ENCODE measurements at places on chromosomes 1 and 21. TPM values are rescaled to one million over a fixed set of nuclear protein-coding genes. Genes with fewer than 3 reads are reported as not detected.

- DNase-seq, result no peak
Observed at GRCh38 chr1:240800291-240800690, 188.3 kb upstream of the GREM2 start.

GRCh38 chr1:156838972-156839371 lies 19.9 kb downstream of the INSRR start:
- DNase-seq, result peak; percentile 57

GRCh38 chr21:33020558-33021100 lies 5.1 kb upstream of the OLIG2 start:
- no peak for DNase-seq

- no peak for DNase-seq
Observed at GRCh38 chr1:245292553-245292952, 137.8 kb downstream of the KIF26B start.

DNA sequence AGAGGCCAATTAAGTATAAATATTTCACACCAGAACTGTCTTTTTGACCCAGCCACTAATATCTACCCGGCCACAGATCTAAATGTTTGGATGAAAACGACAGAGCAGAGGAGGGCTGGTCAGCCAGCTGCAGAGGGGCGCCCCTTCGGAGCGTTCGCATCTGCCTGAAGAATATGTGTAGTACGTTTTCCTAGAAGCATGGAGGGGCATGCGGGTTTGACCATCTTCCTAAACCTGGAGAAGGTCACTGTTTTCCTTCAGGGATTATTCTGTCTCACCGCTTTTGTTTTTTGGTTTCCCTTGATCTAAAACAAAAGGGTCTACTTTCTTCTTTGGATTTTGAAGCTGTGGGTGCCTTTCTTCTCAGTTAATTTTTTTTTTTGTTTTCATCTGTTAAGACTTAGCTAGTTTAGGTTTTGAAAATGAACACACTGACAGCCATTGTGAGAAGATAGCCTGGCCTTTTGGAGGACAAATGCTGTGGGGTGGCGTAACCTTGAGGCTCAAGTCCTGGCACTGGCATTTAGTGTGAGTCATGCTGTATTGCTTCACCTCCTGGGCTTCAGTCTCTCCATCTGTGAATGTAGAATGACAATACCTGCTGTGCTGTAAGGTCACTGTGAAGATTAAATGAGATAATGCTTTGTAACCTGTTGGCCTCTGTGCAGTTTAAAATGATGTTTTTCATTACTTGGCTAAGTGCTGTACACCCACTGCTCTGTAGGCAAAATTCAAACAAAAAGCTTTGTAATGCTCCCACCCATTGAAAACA lies 74.1 kb upstream of the IRF2BP2 start:
- no peak for DNase-seq

- DNase-seq, result no peak
Observed at GRCh38 chr1:222914861-222915632, 100.2 kb downstream of the DISP1 start.

GRCh38 chr1:44640200-44640853 lies 34.0 kb downstream of the TMEM53 start:
- no peak for DNase-seq

GRCh38 chr1:26028490-26028980 lies 7.0 kb downstream of the EXTL1 start:
- DNase-seq, result peak; percentile 43

GRCh38 chr1:147834181-147834580 lies 68.4 kb upstream of the GJA8 start:
- DNase-seq, result no peak

DNA sequence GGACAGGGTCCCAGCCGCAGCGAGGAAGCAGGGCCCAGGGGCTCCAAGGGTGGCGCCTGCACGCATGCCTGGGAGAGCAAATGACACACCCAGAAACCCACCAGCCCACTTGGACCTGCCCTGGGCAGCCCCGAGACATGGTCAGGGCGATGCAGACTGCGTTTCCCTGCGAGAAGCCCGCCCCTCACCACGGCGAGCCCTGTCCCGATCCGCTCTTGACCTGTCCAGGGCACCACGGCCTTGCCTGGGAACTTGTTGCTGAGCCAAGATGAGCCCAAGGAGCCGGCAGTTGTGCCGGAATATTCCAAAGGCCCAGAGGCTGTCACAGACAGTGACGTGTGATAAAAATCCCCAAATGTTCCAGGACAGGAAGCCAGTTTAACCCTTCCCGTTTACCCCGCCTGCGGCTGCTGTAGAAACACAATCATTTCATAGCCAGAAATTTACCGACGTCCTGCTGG lies 78.1 kb downstream of the SIK1 start:
- DNase-seq, result no peak

GRCh38 chr1:60727552-60727951 lies 354.8 kb upstream of the NFIA start:
- no peak for DNase-seq

GRCh38 chr1:223230161-223230881 lies 87.3 kb upstream of the TLR5 start:
- DNase-seq, result no peak

DNA sequence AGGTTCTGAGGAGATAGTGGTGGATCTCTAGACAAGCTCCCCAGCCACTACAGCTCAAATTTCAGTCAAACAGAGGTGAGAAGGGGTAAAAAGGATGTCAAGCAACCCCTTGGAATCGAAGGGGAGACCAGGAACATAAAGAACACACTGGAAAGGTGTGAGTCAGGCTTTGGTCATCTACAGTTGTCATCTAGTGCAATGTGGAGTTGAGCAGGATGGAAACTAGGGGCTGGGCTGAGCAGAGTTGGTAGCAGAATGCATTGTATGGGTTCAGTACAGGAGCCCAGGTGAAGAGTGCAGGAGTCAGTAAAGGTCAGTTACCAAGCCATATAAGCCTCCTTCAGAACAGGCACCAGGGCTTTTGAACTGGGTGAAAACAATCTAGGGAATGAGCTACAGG lies 52.7 kb upstream of the VAV3 start:
- DNase-seq, result no peak

GRCh38 chr1:27966402-27967105 lies 6.8 kb downstream of the XKR8 start:
- no peak for DNase-seq

GRCh38 chr1:210814382-210815123 lies 319.4 kb downstream of the KCNH1 start:
- DNase-seq, result no peak

DNA sequence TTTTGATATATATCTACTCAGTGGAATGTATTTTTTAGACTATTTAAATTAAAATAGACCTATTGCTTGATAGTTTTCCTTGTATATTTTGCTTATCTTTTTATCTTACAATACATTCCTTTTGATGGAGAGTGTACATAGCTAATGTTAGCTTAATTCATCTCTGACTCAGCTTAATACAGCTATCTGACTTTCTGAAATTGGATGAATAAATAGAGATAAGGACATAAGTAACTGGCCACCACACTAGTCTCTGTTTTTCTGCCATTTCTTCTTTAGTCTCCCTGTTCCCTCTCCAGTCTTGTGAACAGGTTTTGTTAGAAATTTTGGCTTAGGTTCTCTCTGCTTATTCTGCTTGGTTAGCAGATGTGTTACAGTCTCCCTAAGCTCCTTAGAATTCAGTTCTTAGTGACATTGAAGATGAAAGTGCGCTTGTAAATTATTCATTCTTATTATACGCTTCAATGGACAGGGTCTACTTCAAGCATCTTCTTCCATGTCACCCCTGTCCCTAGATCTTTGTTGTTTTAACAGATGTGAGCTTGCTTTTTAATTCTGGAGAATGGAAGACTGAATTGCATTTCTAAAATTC lies 59.6 kb downstream of the XPR1 start:
- DNase-seq, result no peak

- peak; percentile 74 for DNase-seq
Observed at GRCh38 chr1:243850452-243851256, 611 bp upstream of the AKT3 start.

- DNase-seq, result no peak
Observed at GRCh38 chr21:38166173-38166535, 90.6 kb upstream of the KCNJ15 start.

DNA sequence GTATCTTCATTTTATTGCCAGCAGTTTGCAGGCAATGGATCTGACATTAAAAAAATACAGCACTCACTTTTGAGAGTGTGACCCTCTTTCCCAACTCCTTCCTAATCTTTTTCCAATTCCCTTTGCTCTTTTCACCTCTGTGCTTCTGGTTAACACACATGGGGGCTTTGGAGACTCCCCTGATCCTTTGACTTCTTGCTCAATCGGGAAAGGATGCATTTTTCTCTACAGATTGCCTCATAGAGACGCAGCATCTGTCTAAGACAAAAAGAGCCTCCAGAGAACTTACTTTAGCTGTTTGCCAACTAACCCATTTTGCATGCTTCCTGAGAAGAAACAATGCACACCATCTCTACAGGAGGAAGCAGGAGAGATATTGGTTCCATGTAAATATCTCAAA lies 378.3 kb downstream of the PBX1 start:
- no peak for DNase-seq

GRCh38 chr1:107491582-107491981 lies 350.7 kb downstream of the NTNG1 start:
- no peak for DNase-seq

GRCh38 chr1:21492356-21492625 lies 16.9 kb upstream of the ALPL start:
- no peak for DNase-seq

DNA sequence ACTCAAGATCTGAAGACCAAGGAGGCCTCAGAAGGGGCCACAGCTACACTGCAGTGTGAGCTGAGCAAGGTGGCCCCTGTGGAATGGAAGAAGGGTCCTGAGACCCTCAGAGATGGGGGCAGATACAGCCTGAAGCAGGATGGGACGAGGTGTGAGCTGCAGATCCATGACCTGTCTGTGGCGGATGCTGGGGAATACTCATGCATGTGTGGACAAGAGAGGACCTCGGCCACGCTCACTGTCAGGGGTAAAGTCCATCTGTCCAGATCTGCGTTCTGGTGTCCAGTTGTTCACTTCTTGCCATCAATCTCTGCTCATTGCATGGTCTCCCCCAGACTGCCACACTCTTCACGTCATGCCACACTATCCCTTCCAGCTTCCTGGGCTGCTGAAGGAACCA lies 90.6 kb downstream of the OBSCN start:
- no peak for DNase-seq

DNA sequence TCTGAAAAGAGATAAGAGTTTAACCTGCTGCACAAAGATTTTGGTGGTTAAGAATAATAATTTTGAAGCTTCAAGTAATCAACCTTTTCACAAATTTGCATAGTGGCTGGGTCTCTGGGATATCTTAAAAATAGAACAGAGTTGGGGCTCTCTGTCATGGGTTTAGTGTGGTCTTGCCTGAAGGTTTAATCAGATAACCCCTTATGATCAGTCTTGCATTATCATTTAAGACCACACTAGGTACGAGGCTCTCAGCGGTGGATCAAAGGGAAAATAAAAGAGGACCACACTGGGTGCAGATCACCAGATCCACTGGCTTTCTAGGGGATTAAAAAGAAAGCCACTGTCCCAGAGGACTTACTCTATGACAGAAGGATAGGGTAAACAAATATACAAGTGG lies 19.5 kb downstream of the LRRC8C start:
- DNase-seq, result no peak

GRCh38 chr1:47216278-47217059 lies 15.6 kb downstream of the TAL1 start:
- no peak for DNase-seq

DNA sequence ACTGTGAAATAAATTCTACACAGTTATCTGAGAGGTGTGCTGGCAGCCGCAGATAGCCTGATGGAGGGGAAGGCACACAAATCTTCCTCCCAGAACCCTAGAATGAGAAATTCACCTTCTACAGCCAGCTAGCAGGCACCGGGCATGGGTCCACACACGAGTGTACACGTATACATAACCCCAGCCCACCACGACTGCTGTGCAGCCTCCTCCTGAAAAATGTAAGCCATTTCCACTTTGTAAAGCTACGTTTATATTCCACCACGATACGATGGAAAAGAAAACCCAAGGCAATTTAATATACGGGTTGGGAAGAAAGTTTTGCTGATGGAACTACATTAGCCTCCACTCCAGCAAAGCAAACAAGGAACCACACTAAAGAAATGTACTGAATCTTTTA lies 1.8 kb downstream of the BTG3 start:
- DNase-seq, result no peak

- DNase-seq, result no peak
Observed at GRCh38 chr1:245084551-245084950, 70.2 kb upstream of the KIF26B start.

GRCh38 chr1:53484705-53485477 lies 25.7 kb downstream of the DMRTB1 start:
- DNase-seq, result no peak

DNA sequence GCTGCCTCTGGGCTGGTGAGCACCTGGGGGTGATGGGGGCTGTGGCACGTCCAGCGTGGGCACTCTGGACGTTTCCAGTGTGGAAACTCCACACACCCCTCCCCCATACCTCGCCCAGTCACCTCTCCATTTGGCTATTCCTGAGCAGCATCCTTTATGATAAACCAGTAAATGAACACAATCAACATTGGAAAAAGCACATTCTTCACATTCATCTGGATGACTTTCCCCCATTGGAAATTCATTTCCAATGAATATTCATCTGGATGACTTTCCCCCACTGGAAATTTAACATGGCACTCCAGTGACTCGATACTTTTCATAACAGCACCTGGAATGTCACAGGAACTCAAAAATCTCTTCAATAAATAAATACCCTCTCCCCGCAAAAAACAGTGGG lies 104.8 kb upstream of the KRTAP19-8 start:
- DNase-seq, result no peak

DNA sequence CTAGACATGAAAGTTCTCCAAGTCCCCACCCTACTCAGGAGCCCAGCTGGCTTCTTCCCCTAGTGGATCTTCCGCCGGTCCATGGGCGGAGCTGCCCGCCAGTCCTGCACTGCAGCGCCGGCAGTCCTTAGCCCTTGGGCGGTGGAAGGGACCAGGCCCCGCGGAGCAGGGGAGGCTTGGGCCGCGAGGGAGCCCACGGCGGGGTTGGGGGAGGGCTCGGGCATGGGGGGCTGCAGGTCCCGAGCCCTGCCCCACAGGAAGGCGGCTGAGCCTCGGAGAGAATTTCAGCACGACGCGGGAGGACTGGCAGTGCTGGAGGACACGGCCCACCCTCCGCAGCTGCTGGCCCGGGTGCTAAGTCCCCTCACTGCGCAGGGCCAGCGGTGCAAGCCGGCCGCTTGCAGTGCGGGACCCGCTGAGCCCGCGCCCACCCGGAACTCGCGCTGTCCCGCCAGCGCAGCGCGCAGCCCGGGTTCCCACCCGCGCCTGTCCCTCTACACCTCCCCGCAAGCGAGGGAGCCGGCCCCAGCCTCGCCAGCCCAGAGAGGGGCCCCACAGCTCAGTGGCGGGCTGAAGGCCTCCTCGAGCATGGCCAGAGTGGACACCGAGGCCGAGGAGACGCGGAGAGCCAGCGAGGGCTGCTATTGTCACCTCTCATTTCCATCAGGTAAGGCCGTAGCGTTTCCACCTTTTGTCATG lies 1398.6 kb downstream of the MRPL39 start:
- DNase-seq, result no peak

The UMODL1 gene
- total RNA-seq, result not detected

The KLHDC9 gene
- total RNA-seq, result 8.0 TPM

The KCNJ9 gene
- total RNA-seq, result 0.11 TPM

The SH2D2A gene
- total RNA-seq, result 1.0 TPM

The ST7L gene
- total RNA-seq, result 24.8 TPM

The KRTAP19-1 gene
- total RNA-seq, result not detected

The PCAT6 gene
- 4.5 TPM for total RNA-seq

The FAM89A gene
- total RNA-seq, result 15.1 TPM

The C8B gene
- total RNA-seq, result not detected

All from neural crest cell (in vitro differentiated cells).